Substantia nigra (tissue), 51 donors: ENCODE measurements at places on chromosomes 6 and 20.

GRCh38 chr20:10338426-10339180 is 95.4 kb downstream of the MKKS start:
- DNase-seq = no peak

DNA sequence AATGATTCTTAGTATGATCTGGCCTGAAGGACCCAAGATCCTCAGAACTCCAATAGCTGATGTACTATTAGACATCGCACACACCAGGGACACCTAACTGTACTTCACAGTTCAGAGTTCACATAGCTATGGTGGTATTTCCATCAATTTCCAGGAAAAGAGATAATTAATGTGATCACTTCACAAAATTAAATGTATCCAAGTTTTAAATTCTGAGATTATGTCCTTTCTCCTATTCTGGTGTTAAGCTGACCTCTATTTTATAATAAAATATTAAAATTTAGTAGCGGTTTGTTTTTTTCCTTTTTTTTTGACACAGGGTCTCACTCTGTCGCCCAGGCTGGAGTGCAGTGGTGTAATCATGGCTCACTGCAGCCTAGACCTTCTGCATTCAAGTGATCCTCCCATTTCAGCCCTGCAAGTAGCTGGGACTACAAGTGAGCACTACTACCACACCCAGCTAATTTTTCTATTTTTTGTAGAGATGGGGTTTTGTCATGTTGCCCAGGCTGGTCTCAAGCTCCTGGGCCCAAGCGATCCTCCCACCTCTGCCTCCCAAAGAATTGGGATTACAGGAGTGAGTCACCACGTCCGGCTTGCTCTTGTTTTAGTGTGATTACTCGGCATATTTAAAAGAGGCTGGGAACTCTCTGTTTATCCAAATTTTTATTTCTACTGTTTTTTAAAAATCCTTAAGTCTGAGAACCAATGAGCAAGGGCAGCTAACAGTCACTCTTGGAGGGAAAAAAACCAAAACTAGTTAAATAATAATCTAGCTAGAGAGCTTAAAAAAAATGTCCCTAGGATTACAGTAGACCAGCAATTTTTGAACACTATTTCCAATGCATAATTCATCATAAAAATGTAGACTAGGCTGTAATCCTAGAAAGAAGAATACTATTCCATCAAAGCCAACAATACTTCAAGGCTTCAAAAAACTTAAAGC is 16.0 kb downstream of the KIF13A start:
- no peak for DNase-seq

- DNase-seq = no peak
Measured at GRCh38 chr6:84260196-84260595, 32.8 kb upstream of the CEP162 start.

- DNase-seq = no peak
Measured at GRCh38 chr6:5956939-5957338, 49.8 kb downstream of the NRN1 start.

GRCh38 chr20:57964011-57964862 is 254.4 kb upstream of the PMEPA1 start:
- peak; percentile 50 for DNase-seq

DNA sequence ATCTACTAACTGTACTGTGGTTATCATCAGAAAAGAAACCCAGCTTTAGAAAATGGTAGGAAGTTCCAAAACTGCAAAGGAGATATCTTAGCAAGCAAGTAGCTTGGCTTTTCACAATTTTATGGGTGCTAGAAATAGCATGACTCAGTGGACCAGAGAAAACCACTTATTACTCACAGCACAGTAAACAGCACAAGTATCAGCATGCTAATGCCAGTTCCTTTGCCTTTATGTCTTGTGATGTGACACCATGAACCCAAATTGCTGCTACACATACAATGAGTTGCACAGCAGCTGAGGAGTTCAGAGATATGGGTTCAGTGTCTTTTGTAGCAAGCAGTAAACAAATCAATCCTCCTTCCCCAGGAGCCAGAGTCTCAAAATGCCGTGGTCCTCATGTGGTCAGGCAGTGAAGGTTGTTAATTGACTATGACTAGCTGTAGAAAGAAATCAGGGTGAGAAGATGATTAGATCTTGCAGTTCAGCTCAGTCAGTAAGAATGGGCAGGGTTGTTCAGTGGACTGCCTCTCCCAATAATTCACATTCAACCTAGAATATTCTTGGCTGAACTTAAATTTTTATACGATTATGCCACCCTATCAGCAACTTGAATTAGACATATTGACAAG is 73.3 kb downstream of the OPRM1 start:
- no peak for DNase-seq

- DNase-seq = no peak
Measured at GRCh38 chr6:15770347-15771143, 107.7 kb upstream of the DTNBP1 start.

GRCh38 chr6:155040901-155041650 is 46.0 kb downstream of the TIAM2 start:
- DNase-seq = no peak

DNA sequence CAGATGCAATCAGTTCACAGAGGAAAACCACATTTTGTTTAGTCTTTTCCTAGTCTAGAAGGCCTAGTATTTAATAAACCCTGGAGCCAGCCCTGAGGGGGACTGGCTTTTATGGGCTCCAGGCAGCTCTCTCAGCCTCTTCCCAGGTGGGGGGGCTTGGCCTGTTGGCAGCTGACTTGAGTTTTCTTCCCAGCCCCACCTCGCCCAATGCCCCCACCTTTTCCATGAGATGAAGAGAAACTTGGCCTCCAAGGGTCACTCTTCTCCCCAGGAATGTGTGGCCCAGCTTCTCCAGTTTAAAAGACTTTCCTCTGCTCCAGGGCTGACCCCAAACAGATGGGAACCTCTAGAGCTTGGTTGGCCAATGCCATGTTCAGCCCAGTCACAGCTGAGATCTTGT is 196.1 kb downstream of the BMP7 start:
- DNase-seq = no peak

DNA sequence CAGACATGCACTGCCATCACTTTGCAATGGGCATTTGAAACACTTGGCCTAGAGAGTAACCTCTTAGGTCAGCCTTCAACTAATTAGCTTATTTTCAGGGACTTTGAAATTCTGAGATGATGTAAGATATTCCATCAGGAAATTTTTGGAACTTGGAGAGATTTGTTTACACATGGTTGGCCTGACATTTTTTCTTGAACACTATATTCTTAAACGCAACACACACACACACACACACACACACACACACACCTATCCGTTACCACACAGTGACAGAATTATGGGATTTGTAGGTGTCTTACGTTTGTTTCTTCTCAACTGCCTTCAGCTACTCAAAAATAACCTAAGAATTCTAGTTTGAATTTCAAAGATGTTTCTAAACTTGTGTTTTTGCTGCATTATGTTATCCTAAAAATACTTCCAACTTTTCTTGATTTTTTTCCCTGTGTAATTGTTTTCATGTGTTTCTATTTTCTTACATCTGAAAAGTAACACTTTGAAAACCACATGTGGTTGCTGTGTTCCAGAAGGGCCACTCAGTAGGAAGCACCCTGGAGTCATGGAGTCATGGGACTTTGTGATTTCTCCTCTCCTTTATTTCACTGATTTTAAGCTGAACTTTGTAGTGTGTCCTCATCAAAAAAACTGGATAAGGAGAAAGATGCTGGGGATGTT is 31.9 kb downstream of the MARCKS start:
- DNase-seq = no peak

DNA sequence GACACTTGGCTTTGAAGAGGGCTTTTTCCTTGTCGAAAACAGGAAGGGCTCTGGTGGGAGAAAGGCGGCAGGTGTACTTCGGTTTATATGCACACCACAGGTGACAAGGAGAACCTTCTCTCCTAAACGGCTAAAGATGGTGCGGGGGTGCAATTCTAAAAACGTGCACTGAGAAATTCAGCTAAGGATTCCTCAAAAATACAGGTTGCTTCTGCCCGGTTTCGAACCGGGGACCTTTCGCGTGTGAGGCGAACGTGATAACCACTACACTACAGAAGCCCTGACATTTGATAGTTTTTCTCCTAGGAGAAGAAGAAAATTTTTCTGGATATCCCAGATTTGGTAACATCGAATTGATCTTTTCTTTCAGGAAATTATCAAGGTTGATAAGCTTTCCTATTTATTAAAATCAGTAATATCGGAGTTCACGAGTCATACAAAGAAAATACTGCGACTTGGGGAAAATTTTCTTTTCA is 32.0 kb downstream of the POM121L2 start:
- DNase-seq = no peak

DNA sequence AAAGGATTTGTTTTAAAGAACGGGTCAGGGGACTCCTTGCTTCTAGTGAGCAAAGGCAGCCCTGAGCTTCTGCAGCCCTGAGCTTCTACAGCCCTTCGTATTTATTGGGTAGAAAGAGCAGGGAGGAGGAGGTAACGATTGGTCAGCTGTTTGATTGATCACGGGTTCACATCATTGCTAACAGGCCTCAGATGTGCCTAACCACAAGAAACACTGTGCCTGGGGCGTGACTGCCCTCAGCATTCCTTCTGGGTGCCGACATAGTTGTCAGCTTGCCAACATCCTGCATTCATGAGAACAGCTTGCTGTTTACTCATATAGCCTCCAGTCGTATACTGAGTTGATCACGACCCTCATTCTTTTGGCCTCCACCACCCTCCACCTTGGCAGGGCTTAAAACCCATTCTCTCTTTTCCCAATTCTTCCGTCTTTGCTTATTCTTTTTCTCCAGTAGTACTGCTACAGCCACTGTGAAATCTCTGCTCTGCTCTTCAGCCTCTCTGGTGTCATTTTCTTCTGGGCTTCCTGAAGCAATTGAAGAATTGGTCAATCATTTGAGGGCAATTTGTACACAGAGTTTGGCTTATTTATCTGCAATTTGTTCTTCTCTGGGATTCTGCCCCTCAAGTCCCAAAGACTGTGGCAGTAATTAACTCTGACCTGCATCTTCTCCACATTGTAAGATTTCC is 25.4 kb upstream of the NOP56 start:
- DNase-seq = no peak

- DNase-seq = no peak
Measured at GRCh38 chr20:19212821-19213502, 520 bp downstream of the SLC24A3 start.

- DNase-seq = no peak
Measured at GRCh38 chr6:152087096-152087495, 279.6 kb downstream of the ESR1 start.

DNA sequence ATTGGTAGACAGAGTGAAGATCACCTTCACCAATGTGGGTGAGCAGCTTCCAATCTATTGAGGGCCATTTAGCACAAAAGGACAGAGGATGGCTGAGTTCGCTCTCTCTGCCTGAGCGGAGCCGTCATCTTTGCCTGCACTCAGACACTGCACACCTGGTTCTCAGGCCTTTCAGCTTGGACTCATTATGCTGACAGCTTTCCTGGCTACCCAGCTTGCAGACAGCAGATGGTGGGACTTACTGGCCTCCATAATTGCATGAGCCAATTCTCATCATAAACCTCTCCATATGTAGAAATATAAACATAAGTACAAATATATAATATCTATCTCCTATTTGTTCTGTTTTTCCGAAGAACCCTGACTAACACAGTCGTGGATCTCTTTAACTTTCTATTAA is 13.7 kb downstream of the TBXT start:
- no peak for DNase-seq

- DNase-seq = no peak
Measured at GRCh38 chr6:52231406-52232127, 12.7 kb downstream of the IL17F start.

GRCh38 chr6:159695984-159696383 is 2.9 kb upstream of the SOD2 start:
- no peak for DNase-seq

GRCh38 chr6:46760925-46761324 is 14.2 kb downstream of the ANKRD66 start:
- no peak for DNase-seq

DNA sequence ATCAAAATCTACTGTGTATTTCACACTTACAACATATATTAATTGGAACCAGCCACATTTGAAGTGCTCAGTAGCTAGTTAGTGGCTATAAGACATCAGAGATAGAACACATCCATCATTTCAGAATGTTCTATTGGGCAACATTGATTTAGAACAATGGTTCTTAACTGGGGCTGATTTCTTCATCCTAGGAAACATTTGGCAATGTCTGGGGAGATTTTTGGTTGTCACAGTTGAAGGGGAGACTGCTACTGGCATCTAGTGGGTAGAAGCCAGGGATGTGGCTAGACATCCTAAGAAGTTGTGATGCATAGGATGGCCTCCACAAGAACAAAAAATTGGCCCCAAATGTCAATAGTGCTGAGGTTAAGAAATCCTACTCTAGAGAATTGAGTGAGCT is 132.5 kb downstream of the OLIG3 start:
- DNase-seq = no peak

DNA sequence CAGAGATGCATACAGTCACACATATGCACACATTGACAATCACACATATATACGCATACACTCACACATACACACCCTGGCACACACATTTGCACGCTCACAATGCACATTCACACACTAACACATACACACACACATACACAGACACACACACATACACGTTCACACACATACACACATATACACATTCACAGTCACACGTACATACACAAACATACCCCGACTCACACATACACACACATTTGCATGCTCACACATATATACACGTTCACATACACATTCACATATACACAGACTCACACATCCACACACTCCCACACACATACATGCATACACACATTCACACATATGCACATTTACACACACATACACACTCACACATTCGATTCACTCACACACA is 366.8 kb upstream of the ID4 start:
- no peak for DNase-seq

DNA sequence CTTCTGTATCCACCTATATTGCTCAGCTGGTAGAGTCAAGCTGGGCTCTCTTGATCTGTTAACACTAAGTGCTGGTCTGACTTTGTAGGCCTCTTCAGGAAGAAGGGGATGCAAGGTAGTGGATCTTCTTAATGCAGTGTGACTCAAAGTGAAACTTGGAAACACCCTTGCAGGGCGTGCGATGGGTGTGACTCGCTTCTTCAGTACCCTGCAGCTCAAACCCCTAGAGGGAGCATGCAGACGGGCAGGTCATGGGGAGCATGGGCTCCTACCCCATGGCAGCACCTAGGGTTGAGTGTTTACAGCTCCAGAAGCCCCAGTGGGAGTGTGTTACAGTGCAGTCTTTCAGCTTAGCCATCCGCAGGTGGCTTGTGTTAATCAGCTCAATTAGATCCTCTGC is 757 bp upstream of the SAMD3 start:
- DNase-seq = no peak

- DNase-seq = no peak
Measured at GRCh38 chr6:42402184-42402583, 49.5 kb downstream of the TRERF1 start.

DNA sequence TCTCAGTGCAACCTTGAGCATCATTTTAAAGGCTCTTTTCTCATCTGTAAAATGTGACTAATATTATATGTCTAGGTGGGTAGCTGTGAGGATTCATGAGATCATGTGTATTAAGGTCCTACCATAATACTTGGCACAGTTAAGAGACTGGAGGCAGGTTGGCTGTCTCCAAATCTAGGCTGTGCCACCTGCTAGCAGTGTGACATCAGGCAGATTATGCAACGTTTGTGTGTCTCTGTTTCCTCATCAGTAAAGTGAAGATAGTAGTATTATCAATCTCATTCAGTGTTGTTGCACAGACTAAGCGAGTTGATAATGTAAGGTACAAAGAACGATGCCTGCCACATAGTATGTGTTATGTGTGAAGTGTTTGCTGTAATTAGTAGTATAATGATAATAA is 227.4 kb downstream of the SAMD5 start:
- DNase-seq = no peak
